ENCODE measurements at places on chromosomes 12 and 14.

DNA sequence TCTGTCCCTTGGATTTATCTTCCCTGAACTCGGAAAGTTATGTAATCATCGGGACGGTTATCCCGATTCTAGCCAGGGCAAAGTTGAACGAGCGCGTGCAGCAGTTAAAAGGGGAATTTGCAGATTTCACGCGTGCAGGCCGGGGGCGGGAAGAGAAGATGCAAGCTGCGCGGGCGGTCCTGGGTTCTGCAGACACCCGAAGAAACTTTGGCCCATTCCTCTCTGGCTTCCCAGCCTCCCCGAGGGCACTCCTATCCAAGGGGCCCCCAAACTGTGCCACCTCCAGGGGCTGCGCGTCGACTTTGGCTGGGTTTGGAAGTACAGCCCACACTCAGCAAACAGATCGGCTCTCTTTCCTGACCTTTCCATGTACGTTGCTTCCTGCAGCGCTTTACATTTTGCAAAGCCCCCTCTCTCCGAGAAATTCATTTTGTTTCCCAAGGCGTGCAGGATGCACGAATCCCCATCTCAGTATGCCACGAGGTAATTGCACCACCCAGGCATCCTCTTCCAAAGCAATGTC lies 941 bp upstream of the PPP1CC start:
- DNase-seq, result no peak

GRCh38 chr12:41629611-41630010 lies 441.5 kb downstream of the PDZRN4 start:
- DNase-seq, result no peak

DNA sequence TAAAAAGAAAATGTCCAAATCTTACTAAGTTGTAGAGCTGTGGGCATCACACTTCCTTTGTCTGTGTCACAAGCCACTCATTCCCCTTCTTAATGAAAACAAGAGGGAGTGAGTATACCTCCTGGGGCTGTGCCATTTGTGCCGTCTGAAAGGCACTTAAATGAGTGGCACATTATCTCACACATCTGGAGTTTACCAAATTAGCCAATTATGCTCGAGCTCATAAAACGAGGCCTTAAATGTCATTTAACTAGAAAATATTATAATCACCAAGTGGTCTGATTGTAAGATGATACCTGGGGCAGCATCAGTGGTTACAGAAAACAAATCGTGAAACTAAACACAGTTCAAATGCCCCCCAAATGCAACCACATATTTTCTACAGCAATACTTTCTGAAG lies 146.1 kb downstream of the PAX9 start:
- DNase-seq, result no peak

DNA sequence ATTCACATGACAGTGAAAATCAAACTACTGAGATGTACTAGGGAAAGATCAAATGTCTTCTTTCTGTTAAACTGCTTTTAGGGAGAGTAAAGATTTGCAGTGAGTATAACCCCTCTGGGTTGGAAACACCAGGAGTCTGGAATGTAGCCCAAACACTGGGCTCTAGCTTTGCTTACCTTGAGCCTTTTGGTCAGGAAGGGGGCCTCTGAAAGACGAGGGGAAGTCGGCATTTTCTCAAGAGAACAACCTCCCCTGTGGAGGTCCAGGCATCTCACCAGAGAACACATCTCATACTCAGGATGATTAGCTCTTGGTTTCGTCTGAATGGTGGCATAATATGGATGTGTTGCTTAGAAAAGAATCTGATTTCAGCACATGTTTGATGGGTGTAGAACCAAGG lies 169.0 kb downstream of the ZFP36L1 start:
- no peak for DNase-seq

DNA sequence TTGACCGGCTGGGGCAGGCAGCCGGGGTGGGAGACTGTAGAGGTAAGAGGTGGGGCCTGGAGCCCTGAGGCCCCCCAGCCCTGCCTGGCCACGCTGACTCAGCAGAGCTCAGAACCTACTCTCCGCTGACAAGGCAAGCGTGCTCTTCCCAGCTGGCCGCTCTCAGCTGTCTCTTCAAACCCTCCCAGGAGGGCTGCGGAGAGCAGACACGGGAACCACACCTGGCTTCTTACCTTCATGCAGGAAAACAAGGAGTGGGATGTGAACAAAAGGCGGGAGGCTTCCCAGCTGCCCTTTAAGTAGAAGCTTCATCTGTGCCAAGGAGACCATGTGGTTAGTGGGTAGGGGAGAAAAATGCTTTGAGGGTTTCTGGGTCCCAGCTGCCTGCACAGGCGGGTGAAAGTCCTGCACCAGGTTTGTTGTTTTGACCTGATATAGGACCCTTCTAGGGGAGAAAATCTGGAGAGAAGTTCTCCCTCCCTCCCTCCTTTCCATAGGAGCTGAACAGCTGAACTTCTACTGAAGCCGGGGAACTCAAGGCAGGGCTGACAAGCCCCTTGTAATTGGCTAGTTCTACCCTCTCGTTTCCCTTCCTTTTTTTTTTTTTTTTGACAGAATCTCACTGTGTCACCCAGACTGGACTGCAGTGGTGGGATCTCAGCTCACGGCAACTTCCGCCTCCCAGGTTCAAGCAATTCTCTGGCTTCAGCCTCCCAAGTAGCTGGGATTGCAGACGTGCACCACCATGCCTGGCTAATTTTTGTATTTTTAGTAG lies 12.8 kb upstream of the TESC start:
- no peak for DNase-seq

- DNase-seq, result no peak
Measured at GRCh38 chr12:57188090-57188425, 28.5 kb upstream of the NXPH4 start.

DNA sequence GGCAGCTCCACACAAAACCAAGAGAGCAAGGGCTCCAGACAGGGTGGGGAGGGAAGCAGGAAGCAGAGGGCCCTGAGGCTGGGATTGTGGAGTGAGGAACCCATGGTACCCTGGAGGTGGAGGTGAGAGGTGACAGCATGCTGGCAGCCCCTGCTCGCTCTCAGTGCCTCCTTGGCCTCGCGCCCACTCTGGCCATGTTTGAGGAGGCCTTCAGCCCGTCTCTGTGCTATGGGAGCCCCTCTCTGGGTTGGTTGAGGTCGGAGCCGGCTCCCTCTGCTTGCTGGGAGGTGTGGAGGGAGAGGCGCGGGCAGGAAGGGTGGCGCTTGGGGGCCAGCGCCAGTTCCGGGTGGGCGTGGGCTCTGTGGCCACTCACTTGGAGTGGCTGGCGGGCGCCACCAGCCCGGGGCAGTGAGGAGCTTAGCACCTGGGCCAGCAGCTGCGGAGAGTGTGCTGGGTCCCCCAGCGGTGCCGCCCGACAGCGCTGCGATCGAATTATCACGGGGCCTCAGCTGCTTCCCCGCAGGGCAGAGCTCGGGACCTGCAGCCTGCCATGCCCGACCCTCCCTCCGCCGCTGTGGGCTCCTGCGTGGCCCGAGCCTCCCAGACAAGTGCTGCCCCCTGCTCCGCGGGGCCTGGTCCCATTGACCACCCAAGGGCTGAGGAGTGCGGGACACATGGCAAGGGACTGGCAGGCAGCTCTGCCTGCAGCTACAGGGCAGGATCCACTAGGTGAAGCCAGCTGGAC lies 196.0 kb downstream of the DACT1 start:
- DNase-seq, result no peak

DNA sequence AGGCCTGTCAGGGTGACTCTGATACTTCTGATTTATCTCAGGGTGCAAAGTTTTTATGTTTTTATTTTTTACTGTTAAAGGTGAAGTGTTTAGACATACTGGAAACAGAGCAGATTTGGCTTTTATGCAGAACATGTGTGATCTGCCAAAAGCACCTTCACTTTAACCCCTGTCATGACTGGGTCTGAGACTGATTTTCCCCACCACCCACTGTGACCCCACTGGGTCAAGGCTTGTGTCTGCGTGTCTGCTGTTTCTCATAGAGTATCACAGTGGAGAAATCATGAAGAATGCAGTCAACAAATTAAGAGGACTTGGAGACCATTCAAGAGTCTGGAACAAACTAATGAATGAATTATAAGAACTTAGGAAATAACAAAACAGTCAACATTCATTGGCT lies 131.2 kb downstream of the SPTSSA start:
- no peak for DNase-seq

- peak; percentile 86 for DNase-seq
Measured at GRCh38 chr14:74658535-74659131, 46.6 kb upstream of the LTBP2 start.

GRCh38 chr12:8907513-8907912 lies 6.8 kb upstream of the PHC1 start:
- no peak for DNase-seq

GRCh38 chr14:103499709-103500108 lies 22.9 kb downstream of the CKB start:
- DNase-seq, result no peak

DNA sequence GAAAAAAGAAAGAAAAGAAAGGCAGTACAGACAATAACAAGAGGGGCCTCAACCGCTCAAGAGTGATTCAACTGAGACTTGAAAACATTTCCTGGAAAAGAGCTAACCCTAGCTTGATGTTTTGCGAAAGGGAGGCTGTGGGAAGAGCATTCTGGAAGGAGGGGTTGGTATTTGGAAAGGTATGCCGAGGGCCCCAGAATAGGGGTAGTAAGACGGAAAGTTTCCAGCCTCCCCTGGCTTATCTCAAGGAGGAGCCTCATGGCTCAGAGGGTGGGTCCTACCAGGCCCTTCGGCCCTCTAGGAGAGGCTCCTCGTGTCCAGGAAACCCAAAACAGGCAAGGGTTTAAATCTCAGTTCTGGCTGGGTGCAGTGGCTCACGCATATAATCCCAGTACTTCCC lies 8.4 kb downstream of the RNU4-2 start:
- no peak for DNase-seq

DNA sequence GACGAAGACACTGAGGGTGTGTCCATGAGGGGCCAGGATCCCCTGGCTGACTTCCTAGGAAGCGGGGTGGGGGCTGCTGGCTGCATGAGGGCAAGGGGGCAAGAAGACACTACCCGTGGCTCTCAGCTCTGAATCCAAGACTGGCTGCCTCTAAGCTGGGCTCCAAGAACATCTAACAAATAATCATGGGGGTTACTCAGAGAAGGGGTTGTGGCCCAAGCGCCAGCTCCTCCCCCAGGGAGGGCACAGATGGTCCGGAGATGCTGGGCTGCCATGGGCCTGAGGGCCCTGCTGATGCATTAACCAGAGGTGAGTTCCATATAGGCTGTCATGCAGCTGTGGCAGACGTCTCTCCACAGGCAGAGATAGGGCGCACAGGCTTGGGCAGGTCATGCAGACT lies 14.3 kb downstream of the SYNDIG1L start:
- DNase-seq, result no peak

DNA sequence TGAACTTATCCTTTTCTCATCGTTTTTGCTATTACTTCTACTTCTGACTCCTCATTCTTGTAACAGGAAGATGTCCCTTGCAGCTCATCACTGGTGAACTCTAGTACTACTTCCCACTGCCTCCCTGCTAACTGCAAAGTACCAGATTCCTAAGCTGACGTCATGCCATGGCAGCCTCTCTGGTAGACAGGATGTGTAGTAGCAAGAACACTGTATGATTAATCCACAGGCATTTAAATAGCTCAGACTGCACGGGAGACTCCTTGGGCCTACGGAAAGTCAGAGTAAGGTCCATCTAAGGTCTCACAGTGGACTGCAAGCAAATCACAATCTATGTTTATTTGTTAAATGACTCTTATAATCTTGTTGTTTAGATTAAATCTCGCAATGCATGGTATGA lies 43.5 kb downstream of the DNAI7 start:
- DNase-seq, result peak; percentile 97

DNA sequence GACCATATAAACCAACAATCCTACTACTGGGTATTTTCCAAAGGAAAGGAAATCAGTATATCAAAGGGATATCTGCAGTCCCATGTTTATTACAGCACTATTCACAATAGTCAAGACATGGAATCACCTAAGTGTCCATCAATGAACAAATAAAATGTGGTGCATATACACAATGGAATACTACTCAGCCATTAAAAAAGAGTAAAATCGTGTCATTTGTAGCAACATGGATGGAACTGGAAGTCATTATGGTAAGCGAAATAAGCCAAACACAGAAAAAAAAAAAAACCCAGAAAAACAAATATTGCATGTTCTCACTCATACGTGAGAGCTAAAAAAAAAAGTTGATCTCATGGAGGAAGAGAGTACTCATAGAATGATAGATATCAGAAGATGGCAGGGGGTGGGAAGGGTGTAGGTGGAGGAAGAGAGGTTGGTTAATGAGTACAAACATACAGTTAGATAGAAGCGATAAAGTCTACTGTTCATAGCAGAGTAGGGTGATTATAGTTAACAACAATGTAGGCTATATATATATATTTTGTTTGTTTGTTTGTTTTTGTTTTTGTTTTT lies 49.3 kb downstream of the BCAT1 start:
- no peak for DNase-seq

DNA sequence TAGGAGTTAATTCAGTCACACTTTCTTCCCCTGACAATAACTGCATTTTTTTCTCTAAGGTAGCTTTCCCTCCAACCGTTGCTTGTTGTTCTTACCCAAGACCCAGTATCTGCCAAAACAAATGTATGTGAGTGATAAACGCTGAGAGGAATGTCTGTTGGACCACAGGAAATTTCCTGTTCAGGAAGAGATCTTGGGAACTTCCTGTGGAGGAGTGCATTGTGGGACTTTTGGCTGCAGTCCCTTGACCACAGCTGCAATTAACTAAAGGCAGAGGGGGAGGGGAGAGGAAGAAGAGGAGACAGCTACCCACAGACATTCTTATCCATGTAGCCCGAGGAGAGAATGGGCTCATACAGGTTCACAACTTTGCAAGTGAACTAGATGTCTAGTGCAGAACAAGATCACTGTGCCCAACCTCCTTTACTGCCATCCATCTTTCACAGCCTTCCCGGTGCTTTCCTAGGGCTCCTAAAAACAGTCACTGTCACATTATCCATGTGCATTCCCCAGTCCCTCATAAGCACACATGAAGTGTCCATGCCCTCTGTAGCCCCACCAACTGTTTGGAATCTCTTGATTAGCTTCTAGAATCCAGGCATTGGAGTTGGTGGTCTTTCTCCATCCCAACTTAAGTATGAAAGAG lies 149.5 kb downstream of the ETV6 start:
- DNase-seq, result peak; percentile 96

GRCh38 chr14:102317564-102318248 lies 1.8 kb upstream of the ZNF839 start:
- peak; percentile 44 for DNase-seq

GRCh38 chr14:20262642-20263128 lies 23.6 kb downstream of the OR11H4 start:
- DNase-seq, result peak; percentile 34

GRCh38 chr12:109126784-109127183 lies 10.4 kb downstream of the ACACB start:
- no peak for DNase-seq

- peak; percentile 90 for DNase-seq
Measured at GRCh38 chr12:10716704-10717315, 6.3 kb downstream of the YBX3 start.

DNA sequence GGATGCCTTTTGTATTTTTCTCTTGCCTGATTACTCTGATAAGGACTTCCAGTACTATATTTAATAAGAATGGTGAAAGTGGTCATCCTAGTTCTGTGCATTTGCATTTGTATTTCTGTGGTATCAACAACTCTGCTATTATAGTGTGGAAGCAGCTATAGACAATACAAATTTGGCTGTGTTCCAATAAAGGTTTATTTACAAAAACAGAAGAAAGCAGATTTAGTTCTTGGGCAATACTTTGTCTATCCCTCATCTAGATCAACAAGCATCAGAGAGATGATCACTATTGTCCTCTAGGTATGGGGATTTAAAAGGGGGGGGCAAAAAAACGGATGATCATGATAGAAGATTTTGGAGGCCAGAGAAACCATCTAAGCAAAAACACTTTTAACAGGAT lies 19.1 kb upstream of the BTG1 start:
- no peak for DNase-seq

- DNase-seq, result peak; percentile 90
Measured at GRCh38 chr14:79583738-79584408, 627.4 kb downstream of the DIO2 start.

GRCh38 chr12:14937689-14938088 lies 648 bp downstream of the ERP27 start:
- no peak for DNase-seq

All from fibroblast of skin of back (primary cell).